ENCODE measurements at places on chromosomes 1 and 21.

GRCh38 chr1:38905985-38906384 lies 24.6 kb upstream of the GJA9 start:
- DNase-seq = no peak

- DNase-seq = no peak
These were observed 44.5 kb upstream of the HMGB4 start for GRCh38 chr1:33819290-33819912.

- no peak for DNase-seq
These were observed 1.2 kb downstream of the ITPKB start for GRCh38 chr1:226737819-226738420.

DNA sequence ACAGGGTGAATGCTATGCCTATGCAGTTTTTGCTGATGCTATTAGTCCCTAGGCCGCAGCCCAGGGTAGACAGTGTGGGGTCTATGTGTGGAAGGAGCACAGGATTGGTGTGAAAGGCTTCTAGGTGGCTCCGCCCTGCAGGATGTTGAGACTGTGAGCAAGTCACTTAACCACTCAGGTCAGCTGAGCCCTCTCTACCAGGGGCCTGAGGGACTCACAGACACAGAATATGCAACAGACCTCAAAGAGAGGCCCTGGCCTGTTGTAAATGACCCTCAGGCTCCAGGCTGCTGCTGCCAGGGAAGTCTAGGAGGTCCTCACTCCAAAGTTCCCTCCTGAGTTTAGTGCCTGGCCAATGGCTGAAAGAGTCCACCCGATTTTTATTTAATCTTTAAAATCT lies 11.0 kb downstream of the NHLH2 start:
- DNase-seq = no peak

- DNase-seq = no peak
These were observed 164.7 kb downstream of the RUNX1 start for GRCh38 chr21:34884346-34884929.

- no peak for DNase-seq
These were observed 15.1 kb upstream of the THRAP3 start for GRCh38 chr1:36208978-36209703.

DNA sequence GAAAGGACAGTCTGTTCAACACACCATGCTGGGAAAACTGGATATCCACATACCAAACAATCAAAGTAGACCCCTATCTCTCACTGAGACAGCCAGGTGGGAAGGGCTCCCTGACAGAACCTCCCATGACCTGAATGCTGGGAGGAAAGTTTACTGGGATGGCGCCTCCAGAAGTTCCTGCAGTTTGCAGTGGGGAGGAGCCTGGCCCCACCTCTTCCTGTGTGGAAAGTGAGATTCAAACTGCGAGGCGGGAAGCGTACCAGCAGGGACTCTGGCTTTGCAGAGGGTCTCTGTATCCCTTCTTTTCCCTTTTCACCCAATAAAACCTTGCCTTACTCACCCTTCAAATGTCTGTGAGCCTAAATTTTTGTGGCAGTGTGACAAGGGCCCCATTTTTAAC lies 190.7 kb downstream of the HHIPL2 start:
- DNase-seq = no peak

GRCh38 chr1:17688217-17688810 lies 66.8 kb upstream of the ACTL8 start:
- no peak for DNase-seq

DNA sequence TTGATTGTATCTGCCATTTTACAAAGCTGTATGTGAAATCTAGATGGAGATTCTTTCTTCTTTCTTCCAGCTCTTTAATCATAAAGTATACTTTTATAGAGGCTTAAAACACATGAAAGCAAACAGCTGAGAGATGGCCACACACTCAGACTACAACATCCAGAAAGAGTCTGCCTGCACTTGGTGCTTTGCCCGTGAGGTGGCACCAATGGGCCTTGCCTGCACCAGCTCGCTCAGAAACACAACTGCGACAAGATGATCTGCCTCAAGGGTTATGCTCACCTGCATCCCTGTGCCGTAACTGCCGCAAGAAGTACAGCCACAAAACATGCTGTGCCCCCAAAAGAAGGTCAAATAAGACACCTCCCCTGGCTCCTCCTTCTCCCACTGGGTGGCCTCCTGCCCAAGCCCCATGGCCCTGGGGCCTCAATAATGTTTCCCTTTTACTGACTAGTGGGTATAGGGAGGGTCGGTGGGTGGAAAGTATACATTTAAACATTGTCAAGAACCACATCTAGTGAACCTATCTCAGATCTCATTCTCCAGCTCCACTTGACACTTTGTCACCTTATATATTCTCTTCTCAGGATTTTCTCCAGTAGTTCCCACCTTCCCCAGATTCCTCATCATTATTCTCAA lies 66.7 kb upstream of the ANGPTL3 start:
- DNase-seq = no peak

- DNase-seq = no peak
These were observed 86.8 kb upstream of the CD55 start for GRCh38 chr1:207234690-207235089.

- DNase-seq = no peak
These were observed 3.4 kb upstream of the PLCH2 start for GRCh38 chr1:2472561-2473177.

DNA sequence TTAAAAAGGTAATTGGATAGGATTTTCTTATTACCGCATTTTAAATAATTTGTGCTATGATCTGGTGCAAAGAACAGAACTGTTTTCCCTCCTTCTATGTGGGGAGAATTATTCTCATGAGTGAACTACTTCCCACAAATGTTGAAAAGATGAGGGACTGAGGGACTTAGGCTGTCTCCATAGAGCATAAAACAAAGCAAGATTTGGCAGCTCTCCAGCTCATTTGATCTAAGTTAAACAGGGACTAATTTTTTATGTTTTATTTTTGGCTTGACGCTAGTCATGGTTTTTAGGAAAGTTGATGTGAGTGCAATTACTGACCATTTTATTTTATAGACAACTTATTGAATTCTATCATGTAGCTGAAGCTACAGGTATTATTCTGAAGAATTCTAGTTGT lies 362.3 kb downstream of the HLX start:
- no peak for DNase-seq

- DNase-seq = no peak
These were observed 277.5 kb upstream of the ADAMTS5 start for GRCh38 chr21:27244352-27244751.

DNA sequence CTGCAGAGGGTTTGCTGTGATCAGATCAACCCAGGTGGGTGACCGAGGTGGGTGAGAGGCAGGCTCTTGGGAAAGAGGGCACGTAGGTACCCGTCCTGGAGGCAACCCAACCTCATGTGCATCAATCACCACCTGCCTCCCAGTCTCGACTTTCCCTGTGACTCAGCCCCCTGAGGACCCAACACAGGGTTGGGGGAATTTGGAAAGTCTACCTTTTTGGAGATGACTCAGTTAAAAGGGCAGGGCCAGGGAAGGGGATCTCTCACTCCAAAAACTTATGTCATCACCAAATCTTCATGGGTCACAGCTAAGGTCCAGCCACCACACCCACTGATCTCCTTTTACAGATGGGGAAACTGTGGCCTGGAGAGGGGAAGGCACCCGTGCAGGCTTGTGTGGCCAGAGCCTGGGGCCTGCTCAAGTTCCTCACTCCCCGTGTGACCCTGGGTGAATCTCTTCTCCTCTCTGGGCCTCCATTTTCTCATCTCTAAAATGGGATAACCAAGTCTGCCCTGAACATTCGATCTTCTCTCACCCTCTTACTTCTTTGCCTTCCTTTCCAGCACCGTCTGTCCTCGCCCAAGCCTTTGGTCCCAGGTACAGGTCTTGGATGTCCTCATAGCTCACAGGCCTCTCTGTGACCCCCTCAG lies 34.6 kb upstream of the WNT4 start:
- DNase-seq = no peak

- no peak for DNase-seq
These were observed 64.0 kb downstream of the CTH start for GRCh38 chr1:70475023-70475422.

- no peak for DNase-seq
These were observed 112.6 kb downstream of the SLC45A1 start for GRCh38 chr1:8430476-8430875.

GRCh38 chr1:226951286-226952117 lies 11.4 kb downstream of the COQ8A start:
- no peak for DNase-seq

GRCh38 chr1:213526306-213526705 lies 461.5 kb upstream of the PROX1 start:
- DNase-seq = no peak

DNA sequence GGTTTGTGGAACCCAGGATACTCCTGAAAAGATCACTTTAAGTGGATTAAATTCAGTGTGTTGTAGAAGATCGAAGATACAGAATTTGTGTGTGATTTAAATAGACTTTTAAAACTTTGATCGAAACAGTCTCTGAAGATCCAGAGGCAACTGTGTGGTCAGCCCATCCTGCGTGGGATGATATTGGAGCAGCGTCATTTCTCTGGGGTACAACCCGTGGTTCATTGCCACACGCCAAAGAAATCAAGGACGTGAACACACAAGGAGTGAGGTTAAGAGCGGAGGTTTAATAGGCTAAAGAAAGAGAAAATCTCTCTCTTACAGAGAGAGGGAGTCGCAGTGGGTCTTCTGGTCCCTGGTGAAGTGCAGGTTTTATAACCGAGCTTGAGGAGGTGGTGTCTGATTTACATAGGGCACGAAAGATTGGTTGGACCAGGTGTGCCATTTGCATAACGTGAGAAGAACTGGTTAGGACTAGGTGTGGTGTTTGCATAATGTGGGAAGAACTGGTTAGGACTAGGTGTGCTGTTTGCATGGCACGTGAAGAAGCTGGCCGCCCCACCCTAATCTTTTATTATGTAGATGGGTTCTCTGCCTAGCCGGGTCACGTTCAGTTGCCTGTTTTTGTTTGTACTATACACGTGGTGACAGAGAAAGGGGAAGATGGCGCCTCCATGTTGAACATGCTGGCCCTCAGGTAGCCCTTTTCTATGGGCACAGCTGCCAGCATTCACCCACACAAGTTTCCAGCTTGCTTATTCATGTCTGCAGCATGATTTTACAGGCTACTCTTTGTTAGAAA lies 82.3 kb downstream of the ADSS2 start:
- DNase-seq = no peak

DNA sequence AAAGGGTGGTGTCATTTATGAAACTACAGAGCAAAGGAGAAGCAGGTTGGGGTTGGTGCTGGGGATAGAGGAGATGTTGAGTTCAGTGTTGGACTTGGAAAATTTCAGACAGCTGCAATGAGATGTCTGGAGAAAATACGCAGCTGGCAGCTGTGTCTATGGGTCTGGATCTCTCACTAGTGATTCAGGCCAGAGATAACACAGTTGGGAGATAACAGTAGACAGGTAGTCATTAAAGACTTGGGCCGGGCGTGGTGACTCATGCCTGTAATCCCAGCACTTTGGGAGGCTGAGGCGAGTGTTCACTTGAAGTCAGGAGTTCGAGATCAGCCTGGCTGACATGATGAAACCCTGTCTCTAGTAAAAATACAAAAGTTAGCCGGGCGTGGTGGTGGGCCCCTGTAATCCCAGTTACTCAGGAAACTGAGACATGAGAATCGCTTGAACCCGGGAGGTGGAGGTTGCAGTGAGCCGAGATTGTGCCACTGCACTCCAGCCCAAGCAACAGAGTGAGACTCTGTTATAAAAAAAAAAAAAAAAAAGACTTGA lies 2.5 kb upstream of the TFAP2E start:
- DNase-seq = no peak

DNA sequence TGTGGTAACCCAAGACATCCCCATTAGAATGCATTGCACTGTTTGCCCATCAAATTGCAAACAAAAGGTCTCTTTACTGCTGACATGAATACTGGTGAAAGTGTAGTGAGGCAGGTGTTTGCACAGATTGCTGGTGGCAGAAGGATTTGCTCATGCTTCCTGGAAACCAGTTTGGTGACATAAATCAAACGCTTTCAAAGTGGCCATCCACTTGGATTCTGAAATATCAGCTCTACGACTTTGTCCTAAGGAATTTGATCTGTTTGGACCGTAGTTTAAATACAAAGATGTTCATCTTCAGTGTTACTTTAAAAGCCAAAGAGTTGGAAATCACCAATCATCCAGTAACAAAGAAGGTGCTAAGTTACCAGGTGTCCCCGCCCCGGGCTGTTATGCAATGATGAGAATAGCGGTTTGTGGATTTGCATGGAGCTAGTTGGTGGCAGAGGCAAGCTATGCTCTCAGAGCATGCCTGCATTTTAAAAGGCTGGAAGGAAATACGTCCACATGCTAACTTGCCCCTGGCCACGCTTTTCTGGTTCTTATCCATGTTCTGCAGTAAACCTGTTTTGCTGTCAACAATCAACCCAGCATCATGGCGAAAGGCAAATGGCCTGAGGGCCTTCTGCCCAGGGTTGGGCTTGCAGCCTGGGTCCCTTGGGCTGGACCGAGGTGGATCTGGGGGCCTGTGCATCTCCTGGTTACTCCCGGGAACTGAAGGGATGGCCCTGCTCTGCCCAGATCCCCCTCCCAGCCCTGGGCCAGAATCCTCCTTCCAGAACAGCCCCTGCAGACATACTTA lies 49.2 kb downstream of the UMODL1 start:
- DNase-seq = no peak

DNA sequence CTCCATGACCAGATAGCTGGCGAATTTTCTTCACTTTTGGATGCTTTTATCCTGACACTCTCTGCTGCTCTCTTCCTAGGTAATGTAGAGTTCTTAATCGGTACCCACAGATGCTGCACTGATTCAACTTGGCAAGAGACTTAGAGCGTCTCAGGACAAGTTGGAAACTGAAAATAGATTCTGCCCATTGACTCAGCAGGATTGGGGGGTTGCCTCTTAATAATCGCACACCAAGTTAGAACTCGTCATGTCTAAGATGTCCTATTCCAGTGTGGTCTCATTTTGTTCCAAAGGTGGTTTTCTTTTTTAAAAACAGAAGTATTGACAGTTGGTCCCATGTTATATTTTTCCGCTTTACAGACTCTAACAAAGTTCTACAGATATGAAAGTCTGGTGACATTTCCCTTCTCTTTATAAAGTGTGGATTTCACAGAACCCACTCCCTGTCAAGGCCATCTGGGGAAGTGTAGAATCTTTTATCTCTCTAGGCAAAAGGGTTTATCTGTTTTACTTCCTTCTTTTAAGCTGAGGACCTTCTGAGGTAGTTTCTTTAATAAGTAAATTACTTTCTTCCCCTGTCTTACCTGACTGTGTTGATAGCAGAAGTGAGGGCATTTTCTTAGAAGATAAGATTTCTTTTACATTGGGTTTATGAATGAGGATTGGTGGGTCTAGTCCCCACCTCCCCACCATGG lies 12.1 kb upstream of the DIPK1A start:
- DNase-seq = no peak

- DNase-seq = no peak
These were observed 19.0 kb downstream of the YARS1 start for GRCh38 chr1:32798191-32798590.

DNA sequence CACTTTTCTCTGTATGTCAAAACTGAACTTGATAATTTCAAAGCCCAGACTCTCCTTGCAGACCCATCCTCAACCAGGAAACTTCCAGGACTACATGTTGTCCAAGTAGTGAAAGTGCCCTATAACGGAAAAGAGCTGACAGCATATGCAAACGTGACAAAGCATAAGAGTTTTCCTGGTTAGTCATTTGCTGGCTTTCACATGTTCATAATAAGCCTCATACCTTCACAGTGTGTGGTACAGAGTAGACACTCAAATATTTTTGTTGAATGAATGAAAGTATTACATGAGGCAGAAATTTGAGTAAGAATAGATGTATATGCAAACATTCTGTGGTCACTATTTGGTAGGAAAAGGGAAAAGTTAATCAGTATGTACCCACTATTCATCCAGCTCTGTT lies 473.3 kb downstream of the MRPL39 start:
- DNase-seq = no peak
